Activated naive CD4-positive, alpha-beta T cell treated with anti-CD3 and anti-CD28 coated beads for 36 hours (primary cell): ENCODE measurements at places on chromosomes 6 and 20. TPM values are rescaled to one million over a fixed set of nuclear protein-coding genes. Genes with fewer than 3 reads are reported as not detected.

- no peaks in the 10 kb centered on the region for H3K36me3 ChIP-seq
- H3K4me3 ChIP-seq, result peak within 1 kb of the TSS; percentile 63
- H3K4me1 ChIP-seq, result peaks cover 11% of the 10 kb centered on the region
- H3K27me3 ChIP-seq, result peaks cover 49% of the 10 kb centered on the region
- peak; percentile 40 for DNase-seq
These were observed at the start of gene SLC35F1 for GRCh38 chr6:117906958-117907600. SLC35F1 (plus strand) TSS chr6:117907264.

- H3K27ac ChIP-seq, result no peak overlapping the region
- DNase-seq, result peak; percentile 21
- H3K4me1 ChIP-seq, result peaks cover 2% of the 10 kb centered on the region
- peak overlapping the region; percentile 39 for H3K4me3 ChIP-seq
- H3K27me3 ChIP-seq, result peaks cover 29% of the 10 kb centered on the region
- no peaks in the 10 kb centered on the region for H3K36me3 ChIP-seq
These were observed 835 bp downstream of the PRR18 start for GRCh38 chr6:166307082-166308032.

GRCh38 chr6:133699741-133700385 lies 189.1 kb upstream of the TCF21 start:
- H3K36me3 ChIP-seq, result no peaks in the 10 kb centered on the region
- no peak overlapping the region for H3K4me3 ChIP-seq
- no peak for DNase-seq
- no peak overlapping the region for H3K27ac ChIP-seq

- peaks cover 2% of the 10 kb centered on the region for H3K36me3 ChIP-seq
- no peaks in the 10 kb centered on the region for H3K27me3 ChIP-seq
- no peak overlapping the region for H3K4me3 ChIP-seq
- peak overlapping the region; percentile 8 for H3K27ac ChIP-seq
- DNase-seq, result no peak
These were observed 202.0 kb downstream of the ZFAND3 start for GRCh38 chr6:38021571-38021970.

GRCh38 chr20:18728165-18728869 lies 85.3 kb upstream of the SCP2D1 start:
- no peak for DNase-seq
- H3K27ac ChIP-seq, result no peak overlapping the region
- no peak overlapping the region for H3K4me3 ChIP-seq
- H3K36me3 ChIP-seq, result no peaks in the 10 kb centered on the region
- H3K4me1 ChIP-seq, result peaks cover 11% of the 10 kb centered on the region
- no peaks in the 10 kb centered on the region for H3K27me3 ChIP-seq

- DNase-seq, result no peak
These were observed 127.2 kb downstream of the CDC5L start for GRCh38 chr6:44514576-44515193.

DNA sequence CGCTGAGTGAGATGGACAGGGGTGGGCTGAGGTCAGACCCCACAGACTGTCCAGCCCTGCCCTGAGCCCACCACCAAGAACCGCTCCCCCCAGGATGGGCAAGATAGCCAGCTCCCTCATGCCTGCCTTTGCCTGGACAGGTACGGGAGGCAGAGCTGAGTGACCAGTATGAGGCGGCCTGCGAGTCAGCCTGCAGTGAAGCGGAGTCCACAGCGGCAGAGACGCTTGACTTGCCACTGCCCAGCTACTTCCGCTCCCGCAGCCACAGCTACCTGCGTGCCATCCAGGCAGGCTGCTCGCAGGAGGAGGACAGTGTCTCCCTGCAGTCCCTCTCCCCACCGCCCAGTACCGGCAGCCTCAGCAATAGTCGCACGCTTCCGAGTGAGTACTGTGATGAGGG lies 94.8 kb upstream of the MYL9 start:
- DNase-seq, result no peak
- no peak overlapping the region for H3K4me3 ChIP-seq
- H3K36me3 ChIP-seq, result no peaks in the 10 kb centered on the region
- H3K27me3 ChIP-seq, result no peaks in the 10 kb centered on the region
- no peaks in the 10 kb centered on the region for H3K4me1 ChIP-seq
- no peak overlapping the region for H3K27ac ChIP-seq

Gene TAF8
- 68.5 TPM for total RNA-seq

GRCh38 chr6:43489277-43490072 lies 12.1 kb downstream of the TJAP1 start:
- no peaks in the 10 kb centered on the region for H3K27me3 ChIP-seq
- peaks cover 11% of the 10 kb centered on the region for H3K4me1 ChIP-seq
- no peak overlapping the region for H3K4me3 ChIP-seq

- no peak overlapping the region for H3K27ac ChIP-seq
- no peaks in the 10 kb centered on the region for H3K4me1 ChIP-seq
- H3K27me3 ChIP-seq, result peaks cover 7% of the 10 kb centered on the region
- H3K36me3 ChIP-seq, result no peaks in the 10 kb centered on the region
- H3K4me3 ChIP-seq, result no peak overlapping the region
These were observed 8.7 kb downstream of the PHACTR1 start for GRCh38 chr6:12725263-12725662.

DNA sequence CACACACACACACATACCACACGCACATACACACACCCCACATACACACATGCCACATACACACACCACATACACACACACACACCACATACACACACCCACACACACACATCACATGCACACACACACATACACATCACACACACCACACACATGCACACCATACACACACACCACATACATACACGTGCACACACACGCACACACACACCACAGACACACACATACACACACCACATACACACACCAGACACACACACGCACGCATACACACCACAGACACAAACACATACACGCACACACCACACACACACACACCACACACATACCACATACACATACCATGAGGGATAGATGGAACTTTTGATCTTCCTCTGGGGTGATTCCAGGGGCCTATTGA lies 90.2 kb downstream of the DLGAP4 start:
- no peak overlapping the region for H3K4me3 ChIP-seq
- no peak for DNase-seq
- peaks cover 10% of the 10 kb centered on the region for H3K27me3 ChIP-seq
- H3K36me3 ChIP-seq, result no peaks in the 10 kb centered on the region
- no peaks in the 10 kb centered on the region for H3K4me1 ChIP-seq

Gene NTSR1
- total RNA-seq, result not detected

DNA sequence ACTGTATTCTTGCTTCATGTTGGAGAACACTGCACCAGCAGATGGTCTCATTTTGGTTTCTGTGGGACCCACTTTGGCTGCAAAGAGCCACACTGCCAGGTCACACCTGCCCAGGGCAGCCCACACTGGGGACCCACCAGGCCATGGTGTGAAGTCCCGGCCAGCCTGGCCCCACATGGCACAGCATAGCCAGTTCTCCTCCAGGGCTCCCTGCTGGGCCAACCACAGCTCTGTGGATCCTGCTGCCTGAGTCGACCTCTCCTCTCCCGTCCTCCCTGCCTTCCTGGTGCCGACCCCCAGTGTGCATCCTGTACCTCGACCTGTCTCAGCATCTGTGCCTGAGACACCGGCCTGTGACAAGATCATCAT lies 3.0 kb downstream of the ARFRP1 start:
- H3K4me3 ChIP-seq, result no peak overlapping the region
- no peak overlapping the region for H3K27ac ChIP-seq
- H3K27me3 ChIP-seq, result no peaks in the 10 kb centered on the region
- peaks cover 36% of the 10 kb centered on the region for H3K4me1 ChIP-seq
- no peak for DNase-seq
- H3K36me3 ChIP-seq, result peaks cover 15% of the 10 kb centered on the region

DNA sequence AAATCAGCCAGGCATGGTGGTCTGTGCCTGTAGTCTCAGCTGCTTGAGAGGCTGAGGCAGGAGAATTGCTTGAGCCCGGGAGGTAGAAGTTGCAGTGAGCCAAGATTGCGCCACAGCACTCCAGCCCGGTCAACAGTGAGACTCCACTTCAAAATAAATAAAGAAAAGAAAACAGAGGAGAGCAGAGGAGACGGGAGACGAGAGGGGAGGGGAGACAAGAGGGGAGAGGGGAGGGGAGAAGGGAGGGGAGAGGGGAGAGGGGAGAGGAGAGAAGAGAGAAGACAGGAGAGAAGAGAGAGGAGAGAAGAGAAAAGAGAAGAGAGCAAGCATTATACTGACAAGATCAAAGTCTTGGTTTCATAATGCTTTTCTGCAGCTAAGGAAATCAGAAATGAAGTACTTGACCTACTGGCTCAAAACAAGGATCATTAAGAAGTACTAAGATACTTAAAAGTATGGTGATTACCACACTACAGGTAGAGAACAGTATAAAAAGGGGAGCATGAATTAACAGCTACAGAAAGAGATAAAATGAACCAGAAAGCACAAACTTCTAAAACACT lies 30.5 kb downstream of the FAM8A1 start:
- H3K4me1 ChIP-seq, result peaks cover 31% of the 10 kb centered on the region
- H3K27me3 ChIP-seq, result no peaks in the 10 kb centered on the region
- H3K27ac ChIP-seq, result peak overlapping the region; percentile 50
- no peak for DNase-seq

Gene SPATS1
- not detected for total RNA-seq

Gene PRDM13
- not detected for total RNA-seq

Gene SIRPB2
- not detected for total RNA-seq

DNA sequence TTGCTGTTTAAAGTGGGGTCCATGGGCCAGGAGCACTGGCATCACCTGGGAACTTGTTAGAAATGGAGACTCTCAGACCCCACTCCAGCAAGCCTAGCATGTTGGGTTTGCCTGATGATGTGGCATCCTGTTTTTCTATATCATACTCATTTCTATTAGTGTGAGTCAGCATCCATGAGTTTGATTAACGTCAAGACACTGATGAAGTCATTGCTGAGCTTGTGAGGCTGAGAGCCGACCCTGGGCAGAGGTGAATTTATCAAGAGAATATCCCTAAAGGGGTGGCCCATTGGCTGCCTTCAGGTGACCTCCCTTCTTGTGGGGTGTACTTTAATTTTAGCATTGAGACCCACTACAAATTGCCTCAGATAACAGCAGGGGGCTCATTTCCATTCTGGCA lies 43.4 kb upstream of the RNF144B start:
- peaks cover 2% of the 10 kb centered on the region for H3K4me1 ChIP-seq
- H3K27ac ChIP-seq, result no peak overlapping the region
- DNase-seq, result peak; percentile 37
- H3K36me3 ChIP-seq, result no peaks in the 10 kb centered on the region

DNA sequence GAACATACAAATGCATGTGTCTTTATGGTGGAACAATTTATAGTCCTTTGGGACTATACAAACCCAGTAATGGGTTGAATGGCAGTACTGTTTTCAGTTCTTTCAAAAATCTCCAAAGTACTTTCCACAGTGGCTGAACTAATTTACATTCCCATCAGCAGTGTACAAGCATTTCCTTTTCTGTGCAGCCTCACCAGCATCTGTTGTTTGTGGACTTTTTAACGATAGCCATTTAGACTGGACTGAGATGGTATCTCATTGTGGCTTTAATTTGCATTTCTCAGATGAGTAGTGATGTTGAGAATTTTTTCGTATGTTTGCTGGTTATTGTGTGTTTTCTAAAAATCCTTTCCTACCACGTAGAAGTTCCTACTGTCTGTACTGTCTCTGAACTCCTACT lies 327.2 kb upstream of the ZFP64 start:
- DNase-seq, result no peak
- no peaks in the 10 kb centered on the region for H3K4me1 ChIP-seq
- H3K27ac ChIP-seq, result no peak overlapping the region

Gene TJAP1
- total RNA-seq, result 23.0 TPM

DNA sequence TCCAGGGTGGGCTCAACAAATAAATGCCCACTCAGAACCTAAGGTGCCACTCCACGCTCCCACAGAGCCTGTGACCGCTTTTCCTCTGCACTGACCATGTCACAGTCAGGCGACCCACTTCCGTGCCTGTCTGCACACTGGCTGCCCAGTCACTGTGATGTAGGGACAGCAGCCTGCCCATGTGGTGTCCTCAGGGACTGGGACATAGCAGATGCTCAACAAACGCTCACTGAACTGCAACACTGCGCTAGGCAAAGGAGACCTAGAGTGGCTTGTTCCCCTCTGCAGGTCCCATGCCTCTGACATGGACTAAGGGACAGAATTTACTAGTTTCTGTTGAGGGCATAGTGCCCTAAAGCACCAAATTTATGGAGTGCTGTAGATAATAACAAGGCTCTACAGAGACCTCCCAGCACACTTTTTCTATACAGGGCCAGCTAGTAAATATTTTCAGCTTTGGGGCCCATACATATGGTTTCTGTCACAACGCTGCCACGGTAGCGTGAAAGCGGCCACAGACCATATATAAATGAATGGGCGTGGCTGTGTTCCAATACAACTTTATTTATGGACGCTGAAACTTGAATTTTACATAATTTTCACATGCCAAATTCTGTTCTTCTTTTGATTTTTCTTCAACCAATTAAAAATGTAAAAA lies 57.8 kb upstream of the MRPS10 start:
- H3K27ac ChIP-seq, result no peak overlapping the region
- no peaks in the 10 kb centered on the region for H3K27me3 ChIP-seq
- no peak overlapping the region for H3K4me3 ChIP-seq
- H3K4me1 ChIP-seq, result peaks cover 24% of the 10 kb centered on the region
- no peak for DNase-seq

Gene CST5
- total RNA-seq, result not detected

Gene GHRH
- not detected for total RNA-seq

- H3K4me1 ChIP-seq, result no peaks in the 10 kb centered on the region
- no peak overlapping the region for H3K27ac ChIP-seq
- H3K4me3 ChIP-seq, result no peak overlapping the region
- no peaks in the 10 kb centered on the region for H3K27me3 ChIP-seq
These were observed 183.2 kb downstream of the TINAG start for GRCh38 chr6:54491431-54491830.

DNA sequence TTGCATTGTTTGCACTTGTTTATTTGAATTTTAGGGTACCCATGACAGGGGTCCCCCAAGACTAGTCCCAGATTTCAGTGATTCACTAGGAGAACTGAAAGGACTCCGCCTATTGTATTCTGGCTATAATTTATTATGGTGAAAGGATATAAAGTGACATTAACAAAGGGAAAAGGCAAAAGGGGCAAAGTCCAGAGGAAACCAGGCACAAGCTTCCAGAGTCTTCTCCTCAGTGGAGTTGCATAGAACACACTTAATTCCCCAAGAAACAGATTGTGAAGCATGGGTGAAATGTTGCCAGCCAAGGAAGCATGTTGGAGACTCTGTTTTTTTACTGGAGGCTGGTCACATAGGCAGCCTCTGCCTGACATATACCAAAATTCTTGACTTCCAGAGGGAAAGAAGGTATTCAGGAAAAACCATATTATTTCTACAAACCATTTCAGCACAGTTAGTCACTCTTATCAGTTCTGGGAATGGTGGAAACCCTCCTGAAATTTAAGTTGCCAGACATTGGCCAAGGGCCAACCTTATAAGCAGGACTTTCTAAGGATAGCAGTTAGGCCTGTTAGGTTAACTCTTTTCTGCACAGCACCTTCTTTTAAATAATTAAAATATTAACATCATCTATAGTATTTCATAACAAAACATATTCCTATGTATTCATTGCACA lies 71.8 kb downstream of the FIG4 start:
- no peak for DNase-seq
- H3K36me3 ChIP-seq, result peaks cover 14% of the 10 kb centered on the region
- no peak overlapping the region for H3K27ac ChIP-seq
- H3K27me3 ChIP-seq, result no peaks in the 10 kb centered on the region
- peaks cover 7% of the 10 kb centered on the region for H3K4me1 ChIP-seq
- H3K4me3 ChIP-seq, result no peak overlapping the region
